Stimulated activated CD8-positive, alpha-beta memory T cell treated with anti-CD3 and anti-CD28 coated beads, Interleukin-2, amount 100 ng/mL, for 48 hours (primary cell): ENCODE measurements at places on chromosomes 16 and 17.
A peak's percentile ranks its signal among the peaks of the same experiment; 100 is the strongest.

- no peak for DNase-seq
These were observed 15.2 kb downstream of the KRT23 start for GRCh38 chr17:40922239-40922638.

DNA sequence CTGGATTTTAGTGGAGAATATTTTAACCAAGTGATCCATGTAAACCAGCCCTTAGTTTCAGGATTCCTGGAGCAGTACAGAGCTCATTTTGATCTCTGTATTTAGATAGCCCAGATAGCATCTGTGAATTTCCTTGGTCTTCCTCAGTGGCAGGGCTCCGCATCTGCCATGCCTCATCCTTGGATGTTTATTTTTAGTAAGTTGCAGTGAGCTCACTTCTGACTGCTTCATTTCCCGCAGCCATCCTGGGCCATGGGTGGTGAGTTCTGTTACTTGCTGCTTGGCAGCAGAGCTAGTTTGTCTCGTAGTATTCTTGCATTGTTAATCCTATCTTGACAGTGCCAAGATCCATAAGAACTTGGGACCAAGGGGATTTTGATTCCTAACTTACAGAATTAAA lies 33.7 kb downstream of the IST1 start:
- no peak for DNase-seq

DNA sequence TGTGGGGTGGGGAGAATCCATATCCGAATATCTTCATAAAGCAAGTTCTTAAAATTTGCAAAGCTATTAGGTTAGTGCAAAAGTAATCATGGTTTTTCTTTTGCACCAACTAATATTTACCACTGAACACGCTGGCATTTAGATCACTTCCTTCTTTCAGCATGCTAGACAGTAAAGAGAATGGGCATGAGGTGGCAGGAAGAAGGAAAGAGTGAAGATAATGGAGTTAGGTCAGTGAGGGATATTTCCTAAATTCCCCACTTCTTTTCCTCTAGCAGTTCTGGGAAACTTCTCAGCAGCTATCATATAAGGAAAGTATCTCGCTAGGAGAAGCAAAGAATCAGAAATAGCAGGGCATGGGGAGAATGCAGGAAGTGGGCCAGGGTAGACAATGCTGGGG lies 39.0 kb downstream of the SLC6A4 start:
- DNase-seq = no peak

GRCh38 chr17:21352981-21353265 lies 23.2 kb upstream of the KCNJ12 start:
- DNase-seq = no peak

DNA sequence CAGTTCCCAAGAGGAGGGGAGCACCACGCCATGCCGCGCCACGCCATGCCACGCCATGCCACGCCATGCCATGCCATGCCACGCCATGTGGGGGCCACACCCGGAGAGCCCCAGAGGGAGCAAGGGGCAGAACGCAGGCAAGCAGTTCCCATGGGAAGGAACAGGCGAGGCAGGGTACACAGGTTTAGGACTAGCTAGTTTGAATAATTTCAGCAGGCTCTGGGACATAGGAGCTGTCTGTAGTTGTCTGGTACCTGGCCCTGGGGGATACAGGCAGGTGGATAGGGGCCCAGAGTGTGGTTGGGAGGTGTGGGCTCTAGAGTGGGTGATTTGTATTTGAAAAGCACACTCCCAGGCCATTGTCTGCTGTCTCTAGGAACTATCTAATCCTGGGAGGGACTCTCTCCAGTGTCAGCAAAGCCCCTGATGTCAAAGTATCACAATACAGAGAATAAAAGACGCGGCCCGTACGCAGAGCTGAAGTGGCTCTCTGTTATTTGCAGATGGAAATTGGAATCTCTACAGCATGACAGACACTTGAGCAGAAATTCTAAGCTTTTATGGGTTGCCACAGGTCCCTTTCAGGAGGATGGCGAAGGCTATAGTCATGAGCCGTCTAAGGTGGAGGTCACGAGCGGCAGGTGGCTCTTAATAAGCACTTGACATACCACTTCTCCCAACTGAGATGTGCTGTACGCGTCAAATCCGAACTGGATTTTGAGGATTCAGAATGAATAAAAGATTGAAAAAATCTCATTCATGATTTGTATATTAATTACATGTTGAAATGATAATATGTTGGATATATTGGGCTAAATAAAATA lies 220.8 kb upstream of the TNRC6C start:
- no peak for DNase-seq

DNA sequence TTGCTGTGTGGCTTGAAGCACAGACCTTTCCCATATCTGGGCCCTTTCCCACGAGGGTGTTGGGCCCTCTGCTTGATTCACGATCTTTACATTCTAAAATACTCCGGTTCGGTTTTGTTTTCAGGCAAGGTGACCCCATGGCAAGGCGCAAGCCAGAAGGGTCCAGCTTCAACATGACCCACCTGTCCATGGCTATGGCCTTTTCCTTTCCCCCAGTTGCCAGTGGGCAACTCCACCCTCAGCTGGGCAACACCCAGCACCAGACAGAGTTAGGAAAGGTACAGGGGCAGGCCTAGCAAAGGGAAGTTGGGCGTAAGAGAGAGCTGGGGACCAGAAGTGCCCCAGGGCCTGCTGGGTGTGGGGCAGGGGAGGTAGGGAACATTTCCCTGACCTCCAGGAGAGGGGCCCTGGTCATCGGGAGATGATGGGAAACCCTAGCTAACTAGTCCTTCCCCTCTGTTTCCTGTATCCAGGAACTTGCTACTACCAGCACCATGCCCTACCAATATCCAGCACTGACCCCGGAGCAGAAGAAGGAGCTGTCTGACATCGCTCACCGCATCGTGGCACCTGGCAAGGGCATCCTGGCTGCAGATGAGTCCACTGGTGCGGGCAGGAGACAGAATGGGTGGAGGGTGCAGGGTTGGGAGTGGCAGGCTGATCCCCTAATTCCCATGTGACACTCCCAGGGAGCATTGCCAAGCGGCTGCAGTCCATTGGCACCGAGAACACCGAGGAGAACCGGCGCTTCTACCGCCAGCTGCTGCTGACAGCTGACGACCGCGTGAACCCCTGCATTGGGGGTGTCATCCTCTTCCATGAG lies 1.4 kb downstream of the ALDOA start:
- DNase-seq = no peak

DNA sequence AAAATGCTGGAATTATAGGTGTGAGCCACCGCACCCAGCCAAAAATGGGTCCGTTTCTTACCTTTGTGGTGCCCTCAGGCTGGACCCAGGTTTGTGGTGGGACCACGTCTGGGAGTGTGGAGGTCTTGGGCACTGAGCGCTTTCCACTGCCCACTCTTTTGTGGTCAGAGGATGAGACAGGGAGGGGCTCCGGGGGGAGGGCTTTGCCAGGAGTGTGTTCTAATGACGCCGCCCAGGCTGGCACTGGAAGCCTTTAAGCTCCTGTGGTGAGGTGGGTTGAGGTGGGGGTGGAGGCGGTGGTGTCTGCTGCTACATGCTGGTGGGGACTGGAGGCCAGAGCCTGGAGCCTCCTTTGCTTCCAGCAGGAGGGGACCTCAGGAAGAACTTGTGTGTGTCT lies 12.8 kb upstream of the ADCY7 start:
- DNase-seq = no peak

- no peak for DNase-seq
These were observed 44.6 kb downstream of the MARVELD3 start for GRCh38 chr16:71670537-71670936.

GRCh38 chr17:16873174-16874035 lies 98.5 kb downstream of the TNFRSF13B start:
- peak; percentile 32 for DNase-seq

DNA sequence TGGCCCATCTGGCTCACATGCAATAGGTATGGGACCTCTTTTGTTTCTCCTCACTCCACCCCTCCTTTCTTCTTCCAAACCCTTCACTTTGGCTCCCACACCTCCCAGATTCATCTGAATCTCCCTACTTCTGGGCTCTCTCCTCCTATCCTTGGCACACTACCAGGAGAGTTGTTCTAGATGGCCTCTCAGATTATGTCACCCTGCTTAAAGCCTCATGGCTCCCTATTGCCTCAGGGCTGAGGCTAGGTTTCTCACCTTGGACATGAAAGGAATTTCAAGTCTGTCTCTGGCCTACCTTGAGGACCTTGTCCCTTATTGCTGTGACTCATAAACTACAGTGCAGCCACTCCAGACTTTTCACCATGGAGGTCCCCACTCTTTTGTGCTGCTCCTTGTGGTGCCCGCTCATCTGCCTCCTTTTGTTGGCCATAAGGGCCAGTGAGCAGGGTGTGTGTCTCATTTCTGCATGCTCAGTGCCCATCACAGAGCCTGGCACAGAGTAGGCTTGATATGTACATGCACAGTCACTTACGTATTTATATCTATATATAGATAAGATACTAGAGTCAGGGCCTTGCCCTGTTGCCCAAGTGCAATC lies 1.0 kb upstream of the MFAP4 start:
- DNase-seq = no peak

GRCh38 chr16:52727849-52728248 lies 180.9 kb upstream of the TOX3 start:
- no peak for DNase-seq

GRCh38 chr16:79532785-79533184 lies 67.8 kb downstream of the MAF start:
- no peak for DNase-seq

DNA sequence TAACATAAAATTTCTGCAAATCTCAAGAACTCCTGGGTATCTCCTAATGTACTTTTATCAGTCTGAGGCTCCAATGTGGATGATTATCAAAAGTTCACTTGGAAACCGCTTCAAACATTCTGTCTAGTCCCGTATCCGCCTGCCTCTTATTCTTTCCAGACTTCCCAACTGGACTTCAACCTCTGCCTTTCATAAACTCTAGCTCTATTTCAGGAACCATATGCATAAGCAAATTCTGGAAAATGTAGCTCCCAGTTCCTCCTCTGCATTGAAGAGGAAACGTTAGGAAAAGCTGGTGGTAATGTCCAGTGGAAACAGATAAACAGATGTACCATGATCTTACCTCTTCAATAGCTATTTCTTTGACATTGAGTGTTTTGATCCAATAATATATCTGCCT lies 285.0 kb downstream of the KCNJ2 start:
- no peak for DNase-seq

- no peak for DNase-seq
These were observed 34.5 kb downstream of the ZDHHC7 start for GRCh38 chr16:84976644-84977400.

GRCh38 chr16:66326991-66327513 lies 39.4 kb upstream of the CDH5 start:
- no peak for DNase-seq

DNA sequence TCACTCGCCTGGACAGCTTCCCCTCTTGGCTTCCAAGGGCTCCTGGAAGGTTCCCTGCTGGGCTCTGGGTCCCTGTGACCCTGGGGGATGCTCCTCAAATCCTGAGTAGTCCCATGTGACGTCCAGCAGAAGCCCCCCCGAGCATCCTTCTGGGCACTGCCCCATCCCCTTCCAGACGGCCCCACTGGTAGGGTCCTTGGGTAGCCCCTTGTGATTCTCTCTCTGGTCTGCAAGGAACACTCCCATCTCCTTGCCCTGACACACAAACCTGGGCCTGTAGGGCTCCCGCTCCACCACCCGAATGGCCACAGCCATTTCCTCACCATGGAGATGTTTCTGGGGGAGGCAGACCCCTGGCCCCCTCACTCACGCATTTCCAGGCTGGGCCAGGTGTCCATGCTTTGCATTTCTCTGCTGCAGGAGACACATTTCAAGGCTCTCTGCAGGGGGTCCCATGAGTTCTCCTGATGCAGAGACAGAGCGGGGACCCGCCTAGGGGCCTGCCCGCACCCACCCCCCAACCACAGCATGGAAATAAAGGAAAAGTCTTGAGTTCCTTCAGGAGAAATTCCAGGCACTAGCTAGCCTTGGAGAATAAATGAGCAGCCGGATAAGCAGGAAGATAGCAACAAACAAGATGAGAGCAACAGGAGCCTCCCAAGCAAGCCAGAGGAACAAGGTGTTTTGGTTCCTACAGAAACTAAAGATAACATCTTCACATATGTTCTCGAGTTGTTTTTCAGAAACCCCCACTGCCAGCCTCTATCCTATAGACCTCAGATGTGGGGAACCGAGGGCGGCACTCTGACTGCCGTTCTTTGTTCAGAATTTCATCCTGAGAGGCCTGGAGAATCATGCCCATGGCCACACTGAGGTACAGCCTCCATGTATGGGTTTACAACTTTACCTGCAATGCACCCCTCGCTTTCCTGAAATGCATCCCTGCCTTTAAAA lies 128.8 kb downstream of the MGAT5B start:
- DNase-seq = no peak

- DNase-seq = no peak
These were observed 13.9 kb downstream of the SNN start for GRCh38 chr16:11681976-11682654.

DNA sequence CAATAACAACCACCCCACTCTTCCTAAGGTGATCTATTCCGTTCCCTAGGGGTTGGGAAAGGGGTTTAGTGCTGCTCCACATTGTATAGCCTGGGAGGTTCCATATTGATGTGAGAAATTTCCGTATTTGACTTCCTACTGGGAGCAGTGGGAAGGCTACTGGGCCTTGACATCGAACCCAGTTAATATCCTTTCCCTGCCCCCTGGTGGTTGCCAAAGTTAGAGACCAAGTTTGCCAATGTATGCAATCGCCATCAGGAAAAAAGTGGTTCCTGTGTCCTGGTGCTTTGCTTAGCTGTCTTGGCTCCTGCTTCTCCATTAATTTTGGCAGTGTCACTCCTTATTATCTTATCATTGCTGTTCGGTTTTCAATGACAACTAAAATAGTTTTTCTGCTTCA lies 914.9 kb downstream of the KCNJ2 start:
- no peak for DNase-seq

DNA sequence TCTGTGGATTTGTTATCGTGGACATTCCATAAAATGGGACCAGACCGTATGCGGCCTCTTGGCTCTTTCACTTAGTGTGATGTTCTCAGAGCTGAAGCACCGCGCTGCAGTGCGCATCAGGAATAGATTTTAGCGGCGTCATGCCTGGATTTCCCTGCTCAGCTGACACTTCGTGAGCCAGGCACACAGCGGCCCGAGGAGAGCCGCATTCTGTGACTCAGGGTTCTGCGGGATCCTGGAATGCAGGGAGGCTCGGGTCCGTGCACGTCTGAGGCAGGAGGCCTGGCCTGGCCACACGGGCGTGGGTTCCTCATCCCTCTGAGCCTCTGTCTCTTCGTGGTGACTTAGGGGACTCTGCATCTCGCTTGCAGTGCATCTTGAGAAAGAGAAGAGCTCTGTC lies 13.4 kb downstream of the CBFA2T3 start:
- no peak for DNase-seq

DNA sequence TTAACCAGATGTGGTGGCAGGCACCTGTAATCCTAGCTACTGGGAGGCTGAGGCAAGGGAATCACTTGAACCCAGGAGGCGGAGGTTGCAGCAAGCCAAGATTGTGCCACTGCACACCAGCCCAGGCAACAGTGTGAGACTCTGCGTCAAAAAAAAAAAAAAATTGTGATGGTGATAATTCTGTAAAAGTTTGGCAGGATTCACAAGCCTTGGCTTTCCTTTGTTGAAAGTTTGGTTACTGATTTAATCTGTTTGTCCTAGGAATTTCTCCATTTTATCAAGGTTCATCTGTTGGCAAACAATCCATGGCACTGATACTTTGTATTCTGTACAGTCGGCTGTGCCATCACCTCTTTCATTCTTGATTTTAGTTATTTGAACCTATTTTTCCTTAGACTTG lies 15.9 kb downstream of the EIF4A3 start:
- DNase-seq = no peak
